ENCODE measurements at places on chromosomes 3 and 15. TPM values are rescaled to one million over a fixed set of nuclear protein-coding genes. Genes with fewer than 3 reads are reported as not detected.
A peak's percentile ranks its signal among the peaks of the same experiment; 100 is the strongest.

DNA sequence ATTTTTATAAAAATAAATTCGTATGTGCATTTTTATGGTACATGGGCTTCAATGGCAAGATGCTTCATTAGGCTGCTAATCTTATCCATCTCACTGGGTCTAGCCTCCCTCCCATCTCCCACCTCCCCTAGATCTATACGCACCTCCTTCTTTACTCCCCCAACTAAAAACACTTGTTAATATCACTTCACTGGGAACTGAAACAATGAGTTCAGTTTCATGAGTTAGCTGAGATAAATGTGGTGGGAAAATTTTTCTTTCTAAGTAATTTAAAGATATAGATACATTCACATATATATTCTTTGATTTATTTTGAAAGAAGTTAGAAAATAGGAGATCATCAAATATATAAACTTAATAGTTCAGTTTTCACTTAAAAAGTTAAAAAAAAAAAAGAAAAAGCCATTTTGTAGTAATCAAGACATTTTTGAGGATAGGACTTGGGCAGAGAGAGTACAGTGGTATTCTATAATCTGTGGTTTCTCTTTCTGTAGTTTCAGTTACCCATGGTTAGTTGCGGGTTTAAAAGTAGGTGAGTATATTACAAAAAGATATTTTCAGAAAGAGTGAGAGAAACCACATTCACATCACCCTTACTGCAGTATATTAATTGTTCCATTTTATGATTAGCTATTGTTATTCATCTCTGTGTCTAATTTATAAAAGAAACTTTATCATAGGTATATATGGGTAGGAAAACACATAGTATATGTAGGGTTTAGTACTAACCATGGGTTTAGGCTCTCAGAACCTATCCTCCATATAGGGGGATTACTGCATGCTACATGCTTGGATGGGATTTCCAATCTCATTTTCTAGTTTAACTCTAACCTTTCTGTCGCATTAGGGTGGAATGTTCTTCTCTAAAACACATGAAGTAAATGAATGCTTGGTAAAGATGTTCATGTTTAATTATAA, 316.0 kb upstream of the CBLB start:
- no peaks in the 10 kb centered on the region for H3K4me1 ChIP-seq
- H3K36me3 ChIP-seq = no peaks in the 10 kb centered on the region
- H3K4me3 ChIP-seq = no peak overlapping the region
- DNase-seq = no peak

DNA sequence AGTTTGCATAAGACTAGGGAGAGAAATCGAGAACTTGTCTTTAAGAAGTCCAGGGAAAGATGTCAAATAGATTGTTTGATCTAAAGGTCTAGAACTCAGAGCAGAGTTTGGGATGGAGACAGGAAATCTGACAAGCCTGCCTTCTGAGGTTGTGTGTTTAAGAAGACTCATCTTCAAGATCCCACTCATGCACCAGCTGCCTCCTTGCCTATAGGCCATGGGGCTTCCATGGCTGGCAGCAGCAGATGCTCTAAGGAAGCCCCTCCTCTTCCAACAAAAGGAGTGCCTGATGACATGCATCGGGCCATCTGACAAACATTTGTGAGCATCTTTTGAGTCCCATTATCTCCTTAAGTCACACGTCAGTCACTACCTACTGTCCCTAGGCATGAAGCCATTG, 47.4 kb downstream of the WNT5A start:
- H3K27me3 ChIP-seq = no peaks in the 10 kb centered on the region
- H3K4me1 ChIP-seq = no peaks in the 10 kb centered on the region
- no peak overlapping the region for H3K4me3 ChIP-seq
- H3K36me3 ChIP-seq = no peaks in the 10 kb centered on the region
- no peak for DNase-seq
- H3K27ac ChIP-seq = no peak overlapping the region

DNA sequence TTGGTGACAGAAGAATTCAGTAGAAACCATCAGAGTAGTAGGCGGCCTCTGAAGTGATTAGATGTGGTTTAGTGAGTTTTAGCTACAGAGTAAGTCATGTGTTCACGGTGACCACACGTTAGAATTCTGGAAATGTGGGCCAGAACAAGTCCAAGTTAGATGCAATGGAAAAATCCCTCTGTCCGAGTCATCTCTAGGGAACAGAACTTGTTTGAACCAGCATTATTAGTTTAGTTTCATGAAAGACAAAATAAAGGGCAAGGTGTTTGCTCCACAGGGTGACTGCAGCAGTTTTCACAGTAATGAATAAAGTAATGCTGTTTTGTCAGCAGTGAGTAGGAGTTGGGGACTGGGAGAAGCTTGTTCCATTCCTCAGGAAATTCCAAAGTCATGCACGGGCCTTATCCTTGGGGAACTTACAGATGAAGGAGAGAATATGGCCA, 100.2 kb downstream of the CGNL1 start:
- H3K4me1 ChIP-seq = peaks cover 4% of the 10 kb centered on the region
- no peak overlapping the region for H3K27ac ChIP-seq
- peak; percentile 70 for DNase-seq

DNA sequence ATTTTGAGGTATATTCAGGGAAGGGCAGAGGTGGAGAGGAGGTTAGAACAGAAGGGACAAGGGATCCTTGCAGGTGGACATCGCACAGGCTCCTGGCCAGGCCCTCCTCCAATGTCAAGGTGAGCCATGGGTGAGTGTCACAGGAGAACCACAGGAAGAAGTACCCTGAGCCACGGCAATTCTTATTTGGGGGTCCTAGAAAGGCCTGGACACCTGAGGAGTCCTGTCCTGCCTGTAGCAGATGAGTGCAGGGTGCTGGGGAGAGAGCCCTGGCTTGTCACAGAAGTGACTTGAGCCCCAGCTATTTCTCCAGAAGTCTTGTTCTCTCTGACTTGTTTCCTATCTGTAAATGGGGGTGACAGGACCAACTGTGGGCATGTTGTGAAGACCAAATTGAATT, 4.3 kb downstream of the SLC6A20 start:
- no peaks in the 10 kb centered on the region for H3K36me3 ChIP-seq
- peaks cover 5% of the 10 kb centered on the region for H3K4me1 ChIP-seq
- DNase-seq = no peak
- no peak overlapping the region for H3K4me3 ChIP-seq

- H3K27ac ChIP-seq = no peak overlapping the region
- peaks cover 2% of the 10 kb centered on the region for H3K4me1 ChIP-seq
- H3K4me3 ChIP-seq = no peak overlapping the region
- no peaks in the 10 kb centered on the region for H3K36me3 ChIP-seq
These were observed 87.4 kb downstream of the STAG1 start for GRCh38 chr3:136664771-136665170.

CRTAP gene
- total RNA-seq = 86.9 TPM

GRCh38 chr15:99433757-99434450, 131.9 kb upstream of the MEF2A start:
- H3K4me3 ChIP-seq = no peak overlapping the region
- peaks cover 4% of the 10 kb centered on the region for H3K4me1 ChIP-seq
- no peaks in the 10 kb centered on the region for H3K36me3 ChIP-seq
- no peak overlapping the region for H3K27ac ChIP-seq
- 0 out of 2 replicates have a peak, but pooled peaks cover 2% of the 10 kb centered on the region for H3K27me3 ChIP-seq

FHIT gene
- not detected for total RNA-seq

GRCh38 chr3:141308588-141309218, 59.6 kb upstream of the ZBTB38 start:
- peaks cover 4% of the 10 kb centered on the region for H3K4me1 ChIP-seq
- no peak overlapping the region for H3K27ac ChIP-seq
- DNase-seq = peak; percentile 34
- no peak overlapping the region for H3K4me3 ChIP-seq

DNA sequence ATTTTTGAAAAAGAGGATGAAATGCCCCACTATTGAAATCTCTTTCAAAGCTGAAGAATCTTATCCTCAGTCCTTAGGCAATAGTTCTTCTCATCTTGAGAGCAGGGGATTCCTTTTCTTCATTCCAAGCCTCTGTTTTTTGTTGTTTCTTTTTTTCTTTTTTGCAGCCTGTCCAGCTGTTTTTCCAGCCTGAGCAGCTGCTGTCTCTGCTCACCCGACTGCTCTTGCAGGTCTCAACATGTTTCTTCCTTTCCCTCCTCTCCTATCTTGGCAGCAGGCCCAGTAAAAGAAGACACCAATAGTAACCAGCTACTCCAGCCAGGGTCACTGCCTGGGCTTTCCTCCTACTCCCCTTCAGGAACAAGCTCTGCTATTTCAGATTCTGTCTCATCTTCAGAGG, 23.8 kb downstream of the MEX3B start:
- H3K27ac ChIP-seq = peak overlapping the region; percentile 61
- no peak overlapping the region for H3K4me3 ChIP-seq
- H3K27me3 ChIP-seq = peaks cover 7% of the 10 kb centered on the region
- H3K36me3 ChIP-seq = no peaks in the 10 kb centered on the region
- peaks cover 8% of the 10 kb centered on the region for H3K4me1 ChIP-seq
- peak; percentile 60 for DNase-seq

GRCh38 chr3:72274493-72275330, 489.8 kb upstream of the PROK2 start:
- H3K4me1 ChIP-seq = peaks cover 20% of the 10 kb centered on the region
- peak; percentile 75 for DNase-seq
- H3K27me3 ChIP-seq = no peaks in the 10 kb centered on the region

DNA sequence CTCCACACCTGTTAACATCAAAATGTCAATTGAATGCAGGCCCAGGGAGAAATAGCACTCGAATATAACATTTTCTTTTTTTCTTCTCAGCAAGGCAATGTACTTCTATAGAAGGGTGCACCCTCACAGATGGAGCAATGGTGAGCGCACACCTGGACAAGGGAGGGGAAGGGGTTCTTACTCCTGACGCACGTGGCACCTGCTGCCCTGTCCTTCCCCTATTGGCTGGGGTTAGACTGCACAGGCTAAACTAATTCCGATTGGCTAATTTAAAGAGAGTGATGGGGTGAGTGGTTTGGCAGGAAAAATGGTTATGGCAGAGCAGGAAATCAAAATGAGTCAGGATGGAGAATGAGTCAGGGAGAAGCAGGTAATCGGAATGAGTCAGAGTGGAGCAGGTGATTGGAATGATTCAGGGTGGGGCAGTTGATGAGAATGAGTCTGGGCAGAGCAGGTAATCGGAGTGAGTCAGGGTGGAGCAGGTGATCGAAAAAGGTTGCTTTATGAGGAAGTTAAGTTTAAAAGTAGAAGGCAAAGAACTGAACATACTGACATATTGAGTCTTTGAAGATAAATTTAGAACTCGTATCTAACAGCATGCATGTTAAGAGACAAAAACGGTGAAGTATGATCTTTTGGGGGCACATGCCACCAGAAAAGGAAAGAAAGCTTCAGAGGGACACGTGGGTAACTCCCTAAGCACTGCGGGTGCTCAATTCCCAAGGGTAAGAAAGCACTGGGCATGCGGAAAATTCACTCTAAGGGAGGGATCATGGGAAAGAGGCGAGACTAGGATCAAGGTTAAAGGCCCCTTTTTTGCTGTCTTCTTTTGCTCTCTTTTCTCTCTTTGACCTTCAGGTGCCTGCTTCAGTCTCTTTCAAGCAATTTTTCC, 72.9 kb upstream of the GALNT15 start:
- peak overlapping the region; percentile 100 for H3K27ac ChIP-seq
- DNase-seq = peak; percentile 59
- no peaks in the 10 kb centered on the region for H3K27me3 ChIP-seq
- peaks cover 14% of the 10 kb centered on the region for H3K4me1 ChIP-seq
- H3K36me3 ChIP-seq = no peaks in the 10 kb centered on the region

TRIM59 gene
- total RNA-seq = 65.4 TPM

Data from IMR-90 (cell line).